ENCODE measurements at places on chromosomes 4 and X. TPM values are rescaled to one million over a fixed set of nuclear protein-coding genes. Genes with fewer than 3 reads are reported as not detected.

Gene PSAPL1
- polyA plus RNA-seq: not detected

DNA sequence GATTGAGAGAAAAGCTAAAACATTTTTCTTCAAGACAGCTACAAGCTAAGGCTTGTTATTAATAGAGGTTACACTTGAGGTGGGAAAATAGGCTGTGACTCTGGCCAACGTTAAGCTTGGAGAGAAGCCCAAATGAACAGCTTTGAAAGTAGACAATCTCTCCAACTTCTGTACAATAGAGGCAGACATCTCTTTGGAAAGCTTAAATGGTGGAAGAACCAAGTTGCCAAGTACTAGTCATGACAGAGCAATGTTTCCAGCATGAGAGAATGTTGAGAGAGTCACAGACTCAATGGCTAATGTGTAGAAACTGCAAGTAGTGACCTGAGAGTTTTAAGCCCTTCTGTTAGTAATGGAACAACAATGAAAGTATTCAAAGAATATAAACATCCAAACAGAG lies 298.1 kb downstream of the INPP4B start:
- no peaks in the 10 kb centered on the region for H3K4me1 ChIP-seq
- H3K36me3 ChIP-seq: no peaks in the 10 kb centered on the region
- no peak for DNase-seq
- no peaks in the 10 kb centered on the region for H3K27me3 ChIP-seq

Gene ZFP92
- polyA plus RNA-seq: 0.45 TPM

GRCh38 chrX:130171446-130172126 lies at the start of gene RAB33A:
TSS of gene RAB33A (plus strand) at chrX:130171962. CDS start at chrX:130172063, 101 bp downstream.
- H3K36me3 ChIP-seq: no peaks in the 10 kb centered on the region
- H3K4me3 ChIP-seq: peak within 1 kb of the TSS; percentile 94
- H3K27me3 ChIP-seq: peaks cover 1% of the 10 kb centered on the region
- peak within 1 kb of the TSS; percentile 96 for H3K27ac ChIP-seq

Gene STATH
- polyA plus RNA-seq: not detected

- DNase-seq: no peak
- H3K27ac ChIP-seq: no peak overlapping the region
- no peak overlapping the region for H3K4me3 ChIP-seq
- H3K4me1 ChIP-seq: no peaks in the 10 kb centered on the region
- no peaks in the 10 kb centered on the region for H3K36me3 ChIP-seq
These were observed 108.4 kb upstream of the BMP2K start for GRCh38 chr4:78667764-78668163.

Gene STAG2
- polyA plus RNA-seq: 40.2 TPM

DNA sequence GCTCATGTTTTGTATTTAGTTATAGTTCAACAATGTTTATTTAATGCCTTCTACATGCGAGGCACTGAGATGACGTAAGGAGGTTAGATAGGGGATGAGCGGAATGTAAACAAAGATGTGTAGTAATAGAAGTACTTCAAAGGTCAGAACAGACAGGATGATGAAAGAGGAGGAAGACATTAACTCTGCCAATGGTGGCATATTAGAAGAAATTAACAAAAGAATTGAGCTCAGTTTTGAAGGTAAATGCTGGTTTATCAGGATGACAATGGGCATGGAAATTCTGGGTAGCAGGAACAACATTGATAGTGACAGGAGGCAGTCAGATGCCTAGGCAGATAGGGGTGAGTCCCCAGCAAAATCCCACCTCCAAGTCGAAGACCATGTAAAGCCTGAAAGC lies 62.3 kb upstream of the PGRMC2 start:
- H3K27me3 ChIP-seq: peaks cover 3% of the 10 kb centered on the region
- no peak overlapping the region for H3K4me3 ChIP-seq
- H3K27ac ChIP-seq: no peak overlapping the region
- DNase-seq: no peak
- H3K4me1 ChIP-seq: no peaks in the 10 kb centered on the region
- no peaks in the 10 kb centered on the region for H3K36me3 ChIP-seq

GRCh38 chrX:31420302-31420701 lies 348.5 kb upstream of the FTHL17 start:
- no peaks in the 10 kb centered on the region for H3K4me1 ChIP-seq
- no peaks in the 10 kb centered on the region for H3K36me3 ChIP-seq
- H3K27ac ChIP-seq: no peak overlapping the region
- no peak for DNase-seq
- H3K4me3 ChIP-seq: no peak overlapping the region
